Keratinocyte (primary cell): ENCODE measurements at places on chromosomes 6 and 20.
A peak's percentile ranks its signal among the peaks of the same experiment; 100 is the strongest.

DNA sequence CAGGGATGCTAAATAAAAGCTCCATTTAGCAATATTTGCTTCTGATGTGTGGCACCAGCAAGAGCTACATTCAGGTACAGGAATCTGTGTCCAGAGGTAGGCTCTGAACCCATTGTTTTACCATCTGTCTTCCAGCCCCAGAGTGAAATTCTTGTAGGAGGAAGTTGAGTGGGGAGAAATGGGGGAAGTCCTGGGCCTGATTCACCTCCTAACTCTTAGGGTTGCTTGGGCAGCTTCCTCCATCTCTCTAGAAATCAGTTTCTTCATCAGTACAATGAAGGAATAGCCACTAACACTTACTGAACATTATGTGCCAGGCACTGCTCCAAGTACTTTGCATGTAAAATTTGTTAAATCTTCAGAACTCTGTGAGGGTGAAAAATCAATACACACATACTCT, 35.1 kb upstream of the TSPYL1 start:
- no peak for DNase-seq

GRCh38 chr6:5205877-5206850, 54.6 kb downstream of the LYRM4 start:
- no peak for DNase-seq

DNA sequence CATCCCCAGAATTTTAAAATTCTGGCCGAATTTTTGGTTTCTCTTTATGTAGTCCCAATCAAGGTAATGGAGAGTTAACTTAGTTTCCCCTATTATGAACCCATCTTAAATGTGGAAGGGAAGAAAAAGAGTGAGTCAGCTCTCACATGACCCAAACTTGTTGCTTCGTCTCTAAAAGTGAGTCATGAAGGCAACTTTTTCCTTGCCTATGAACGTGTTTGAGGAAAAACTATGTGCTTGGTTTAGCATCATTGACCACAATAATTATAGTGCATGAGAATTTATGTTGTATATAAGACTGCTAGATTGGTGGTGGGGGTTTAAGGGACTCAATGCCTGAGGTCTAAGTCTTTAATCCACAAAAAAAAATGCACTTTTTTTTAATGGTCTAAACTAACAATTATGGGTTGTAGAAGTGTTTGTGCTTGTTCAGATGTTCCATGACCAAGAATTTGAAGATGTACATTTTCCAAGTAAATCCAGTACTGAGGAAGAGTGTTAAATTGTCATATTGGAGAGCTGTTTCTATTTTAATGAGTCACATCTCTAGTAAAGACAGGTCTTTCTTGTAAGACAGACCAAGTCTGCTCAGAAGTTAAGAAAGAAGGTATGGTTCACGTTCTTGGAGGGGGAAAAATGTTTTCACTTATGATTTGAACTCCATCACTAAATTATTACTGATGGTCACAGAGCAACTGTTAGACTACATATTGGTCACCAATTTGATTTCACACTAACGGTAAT, 409.9 kb upstream of the MARCKS start:
- peak; percentile 73 for DNase-seq

- DNase-seq = no peak
These were observed 169.7 kb upstream of the TFAP2D start for GRCh38 chr6:50543666-50544065.

GRCh38 chr20:12177657-12178293, 260.1 kb downstream of the BTBD3 start:
- DNase-seq = no peak

- no peak for DNase-seq
These were observed 108.0 kb downstream of the PRND start for GRCh38 chr20:4829514-4830215.

GRCh38 chr6:116667623-116668022, 943 bp downstream of the ZUP1 start:
- no peak for DNase-seq

GRCh38 chr6:115887891-115888290, 172.8 kb downstream of the FRK start:
- no peak for DNase-seq

DNA sequence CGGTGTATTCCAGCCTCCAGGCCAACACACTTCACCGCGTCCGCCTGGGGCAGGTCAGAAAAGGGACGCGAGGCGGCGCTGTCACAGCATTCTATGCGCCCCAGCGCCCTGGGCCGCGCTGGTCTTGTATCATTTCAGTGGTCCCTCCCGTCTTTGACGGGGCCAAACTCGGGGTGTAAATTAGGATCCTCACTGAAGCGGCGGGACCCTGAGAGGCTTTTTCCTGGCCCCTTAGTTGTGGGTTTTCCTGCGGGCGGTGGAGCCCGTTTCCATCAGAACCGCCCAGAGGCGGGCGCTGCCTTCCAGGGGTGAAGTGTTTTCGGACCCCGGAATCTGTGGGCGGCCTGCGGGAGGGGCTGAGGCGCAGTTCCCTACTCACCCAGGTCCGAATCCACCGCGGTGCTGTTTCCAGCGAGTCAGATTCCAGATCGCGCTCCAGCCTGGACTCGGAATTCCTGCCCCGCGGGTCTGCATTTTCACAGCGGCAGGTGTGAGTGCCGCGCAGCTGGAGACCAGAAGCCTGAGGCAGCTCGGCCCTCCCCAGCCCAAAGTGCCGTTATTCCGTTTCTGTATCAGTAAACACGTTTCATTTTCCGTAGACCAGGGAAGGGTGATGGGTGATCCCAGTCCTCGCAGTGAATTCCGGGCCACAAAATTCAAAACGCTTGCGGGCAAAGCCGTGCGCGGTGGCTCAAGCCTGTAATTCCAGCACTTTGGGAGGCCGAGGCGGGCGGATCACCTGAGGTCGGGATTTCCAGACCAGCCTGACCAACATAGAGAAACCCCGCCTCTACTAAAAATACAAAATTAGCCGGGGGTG, 3.9 kb upstream of the MICB start:
- DNase-seq = no peak

DNA sequence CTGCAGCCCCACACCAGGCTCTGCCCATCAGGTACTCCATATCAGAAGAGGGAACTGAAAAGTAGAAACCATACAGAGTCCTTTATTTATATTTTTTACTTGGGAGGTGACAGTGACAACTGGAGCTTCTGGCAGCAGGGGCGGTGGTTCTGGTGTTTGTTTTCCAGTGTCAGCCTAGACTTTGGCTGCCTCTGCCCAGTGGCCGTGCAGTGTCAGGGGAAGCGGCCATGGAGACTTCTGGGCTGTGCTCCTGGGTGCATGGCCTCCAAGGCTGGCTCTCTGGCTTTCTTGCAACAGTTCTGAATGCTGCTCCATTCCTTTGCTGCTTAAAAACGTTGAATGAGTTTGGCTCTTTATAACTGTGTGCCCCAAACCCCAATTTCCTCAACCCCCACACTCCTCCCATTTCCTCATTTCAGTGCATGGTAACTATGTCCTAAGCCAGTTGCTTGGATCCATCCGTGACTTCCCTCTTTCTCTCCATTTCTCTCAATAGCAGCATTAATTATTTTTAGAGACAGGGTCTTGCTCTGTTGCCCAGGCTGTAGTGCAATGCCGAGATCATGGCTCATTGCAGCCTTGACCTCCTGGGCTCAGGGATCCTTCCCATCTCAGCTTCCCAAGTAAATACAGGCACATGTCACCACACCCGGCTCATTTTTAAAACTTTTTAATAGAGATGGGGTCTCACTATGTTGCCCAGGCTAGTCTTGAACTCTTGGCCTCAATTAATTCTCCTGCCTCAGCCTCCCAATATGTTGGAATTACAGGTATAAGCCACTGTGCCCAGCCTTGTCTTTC, 141.1 kb upstream of the SGK1 start:
- DNase-seq = no peak

GRCh38 chr6:30895343-30895742, 11.0 kb downstream of the DDR1 start:
- no peak for DNase-seq

DNA sequence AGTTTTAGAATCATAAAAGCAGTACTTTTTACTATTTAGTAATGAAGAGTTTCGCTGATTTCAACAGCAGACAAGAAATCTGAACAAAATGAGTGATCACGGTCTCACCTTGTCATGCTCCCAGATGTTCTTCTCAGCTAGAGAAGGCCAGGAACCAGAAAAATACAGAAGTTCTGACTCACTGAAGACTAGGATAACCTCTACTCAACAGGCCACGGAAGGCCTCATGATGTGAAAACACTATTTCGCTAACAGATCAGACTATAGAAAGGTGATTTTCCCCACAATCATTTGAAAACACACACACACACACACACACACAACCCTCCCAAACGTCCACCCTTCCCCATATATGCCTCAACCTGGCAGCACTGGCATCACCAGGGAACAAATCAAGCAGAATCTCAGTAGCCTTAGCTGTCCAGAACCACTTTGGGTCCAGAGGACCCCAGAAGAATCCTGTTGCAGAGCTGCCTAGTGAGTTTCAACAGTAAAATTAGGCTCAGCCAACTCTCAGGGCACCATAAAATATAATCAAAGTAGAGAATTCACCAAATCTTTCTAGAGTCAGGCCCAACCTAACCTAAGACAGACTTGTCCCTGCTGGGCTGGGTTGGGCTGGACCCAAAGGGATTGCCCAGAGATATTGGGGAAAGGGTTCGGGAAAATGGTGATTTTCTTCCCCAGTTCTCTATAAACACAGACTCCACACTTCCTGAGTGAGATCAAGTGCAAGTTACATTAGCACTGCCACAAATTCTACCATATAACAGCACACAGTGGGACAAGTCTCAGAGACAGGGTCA, 7.9 kb downstream of the EXOC2 start:
- no peak for DNase-seq

DNA sequence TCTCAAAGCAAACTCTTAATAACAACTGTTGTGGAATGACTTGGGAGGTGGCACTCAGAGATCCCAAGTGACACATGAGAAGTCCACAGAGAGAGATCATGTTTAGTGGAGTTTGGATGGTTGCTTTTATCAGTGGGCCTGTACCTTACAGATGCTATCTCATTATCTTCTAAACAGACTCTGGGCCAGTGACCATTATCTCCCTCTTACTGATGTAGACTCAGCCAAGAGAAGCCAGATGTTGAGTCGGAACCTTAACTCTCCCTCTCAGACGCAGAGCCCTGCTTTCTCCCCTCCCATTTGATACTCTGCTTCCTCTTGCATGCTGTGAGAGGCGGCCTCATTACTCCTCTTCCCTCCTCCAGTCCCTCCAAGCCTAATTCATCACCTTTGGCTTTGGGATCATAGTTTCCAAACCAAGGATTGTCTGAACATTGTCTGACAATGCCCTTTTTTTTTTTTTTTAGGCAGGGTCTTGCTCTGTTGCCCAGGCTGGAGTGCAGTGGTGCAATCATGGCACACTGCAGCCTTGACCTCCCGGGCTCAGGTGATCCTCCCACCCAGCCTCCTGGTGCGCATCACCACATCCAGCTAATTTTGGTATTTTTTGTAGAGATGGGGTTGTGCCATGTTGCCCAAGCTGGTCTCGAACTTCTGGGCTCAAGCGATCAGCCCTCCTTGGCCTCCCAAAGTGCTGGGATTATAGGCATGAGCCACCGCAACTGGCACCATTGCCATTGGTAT, 4.5 kb upstream of the DDR1 start:
- no peak for DNase-seq

DNA sequence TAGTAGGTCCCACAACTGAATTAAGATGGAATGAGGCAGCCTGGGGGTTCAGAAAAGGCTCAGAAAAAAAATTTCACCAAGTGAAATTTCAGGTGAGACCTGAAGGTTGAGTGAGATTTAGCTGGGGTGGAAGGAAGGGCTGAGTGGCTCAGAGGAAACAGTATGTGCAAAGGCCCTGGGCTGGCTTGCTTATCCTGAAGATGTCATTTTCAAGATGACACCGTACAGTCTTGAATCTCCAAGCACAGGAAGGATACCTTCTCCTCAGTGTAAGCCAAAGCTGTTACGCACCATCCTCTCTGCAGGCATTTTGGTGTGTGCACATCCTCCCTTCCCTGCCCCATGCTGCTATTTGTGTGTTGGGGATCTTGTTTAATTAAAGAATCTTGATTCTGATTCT, 43.0 kb upstream of the RANBP9 start:
- no peak for DNase-seq

- no peak for DNase-seq
These were observed 16.9 kb downstream of the TDRD6 start for GRCh38 chr6:46704562-46704961.

DNA sequence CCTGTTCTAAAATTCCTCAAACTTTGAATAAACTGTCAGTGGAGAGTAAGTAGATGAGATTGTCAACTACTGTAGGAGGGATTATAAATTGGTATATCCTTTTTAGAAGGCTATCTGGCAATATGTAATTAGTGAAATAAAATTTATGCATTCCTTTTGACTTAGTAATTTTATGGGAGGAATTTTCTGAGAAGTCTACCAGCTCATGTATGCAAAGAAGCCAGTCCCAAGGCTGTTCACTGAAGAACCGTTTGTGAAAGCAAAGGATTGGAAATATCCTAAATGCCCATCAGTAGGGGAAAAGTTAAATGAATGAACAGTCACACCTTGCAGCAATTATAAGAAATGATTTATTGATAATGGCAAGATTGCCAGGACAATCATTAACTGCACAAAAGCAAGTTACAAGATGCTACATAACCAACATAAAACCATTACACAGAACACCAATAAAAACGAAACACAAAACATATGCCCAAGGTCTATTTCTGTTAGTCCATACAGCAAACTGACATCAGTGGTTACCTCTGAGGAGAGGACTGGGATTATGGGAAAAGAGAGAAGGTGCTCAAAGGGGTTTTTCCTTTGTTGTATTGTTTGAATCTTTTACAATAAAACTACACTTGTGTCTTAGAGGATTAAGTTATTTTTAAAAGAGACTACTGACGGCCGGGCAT, 4.6 kb upstream of the DSTN start:
- DNase-seq = no peak
